Caudate nucleus (tissue), 63 donors: ENCODE measurements at places on chromosomes 3 and 15.

- no peak for DNase-seq
These were observed 109.2 kb downstream of the TMEM266 start for GRCh38 chr15:76169018-76169417.

- DNase-seq: no peak
These were observed 203.1 kb downstream of the CHL1 start for GRCh38 chr3:399647-400046.

GRCh38 chr3:192879346-192880031 lies 38.2 kb downstream of the MB21D2 start:
- no peak for DNase-seq

- no peak for DNase-seq
These were observed 594.4 kb upstream of the UBE2E2 start for GRCh38 chr3:22608721-22609120.

DNA sequence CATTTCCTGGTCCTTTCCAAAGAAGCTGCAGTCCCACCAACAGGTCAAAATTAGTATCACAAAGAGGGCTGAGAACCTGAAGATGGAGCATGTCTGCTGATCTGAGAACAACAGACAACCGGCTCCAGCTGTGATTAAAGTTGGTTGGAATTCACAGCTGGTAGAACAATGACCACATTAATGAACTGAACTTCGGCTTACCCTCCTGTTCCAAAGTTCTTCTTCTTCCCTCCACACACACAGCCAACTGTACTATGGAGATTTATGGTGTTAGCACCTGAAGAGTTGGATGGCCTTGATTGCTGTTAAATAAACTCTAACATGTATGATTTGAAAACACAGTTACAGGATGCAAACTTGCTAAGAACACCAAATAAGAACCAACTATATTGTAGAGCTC lies 27.4 kb upstream of the ROPN1 start:
- DNase-seq: no peak

GRCh38 chr3:156431334-156432124 lies 123.4 kb downstream of the SSR3 start:
- DNase-seq: no peak

DNA sequence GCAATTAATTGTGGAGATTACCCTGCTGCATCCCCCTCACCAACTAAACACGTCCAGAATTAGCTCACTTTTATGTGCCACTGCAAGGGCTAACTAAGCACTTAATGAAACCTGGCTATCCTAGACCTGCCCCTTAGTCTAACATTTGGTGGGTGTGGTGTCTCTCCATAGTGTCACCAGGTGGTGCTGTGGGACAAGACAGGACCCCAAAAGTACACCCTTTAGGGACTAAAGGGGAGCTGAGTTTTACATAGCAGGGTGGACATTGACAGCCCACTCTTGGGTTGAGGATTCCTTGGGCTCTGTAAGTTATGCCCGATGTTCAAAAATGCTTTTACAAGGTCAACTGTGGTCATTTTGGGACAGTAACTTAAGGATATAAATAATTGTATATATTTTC lies 5.7 kb downstream of the DUT start:
- no peak for DNase-seq

- DNase-seq: no peak
These were observed 45.6 kb downstream of the CHST2 start for GRCh38 chr3:143165211-143165610.

DNA sequence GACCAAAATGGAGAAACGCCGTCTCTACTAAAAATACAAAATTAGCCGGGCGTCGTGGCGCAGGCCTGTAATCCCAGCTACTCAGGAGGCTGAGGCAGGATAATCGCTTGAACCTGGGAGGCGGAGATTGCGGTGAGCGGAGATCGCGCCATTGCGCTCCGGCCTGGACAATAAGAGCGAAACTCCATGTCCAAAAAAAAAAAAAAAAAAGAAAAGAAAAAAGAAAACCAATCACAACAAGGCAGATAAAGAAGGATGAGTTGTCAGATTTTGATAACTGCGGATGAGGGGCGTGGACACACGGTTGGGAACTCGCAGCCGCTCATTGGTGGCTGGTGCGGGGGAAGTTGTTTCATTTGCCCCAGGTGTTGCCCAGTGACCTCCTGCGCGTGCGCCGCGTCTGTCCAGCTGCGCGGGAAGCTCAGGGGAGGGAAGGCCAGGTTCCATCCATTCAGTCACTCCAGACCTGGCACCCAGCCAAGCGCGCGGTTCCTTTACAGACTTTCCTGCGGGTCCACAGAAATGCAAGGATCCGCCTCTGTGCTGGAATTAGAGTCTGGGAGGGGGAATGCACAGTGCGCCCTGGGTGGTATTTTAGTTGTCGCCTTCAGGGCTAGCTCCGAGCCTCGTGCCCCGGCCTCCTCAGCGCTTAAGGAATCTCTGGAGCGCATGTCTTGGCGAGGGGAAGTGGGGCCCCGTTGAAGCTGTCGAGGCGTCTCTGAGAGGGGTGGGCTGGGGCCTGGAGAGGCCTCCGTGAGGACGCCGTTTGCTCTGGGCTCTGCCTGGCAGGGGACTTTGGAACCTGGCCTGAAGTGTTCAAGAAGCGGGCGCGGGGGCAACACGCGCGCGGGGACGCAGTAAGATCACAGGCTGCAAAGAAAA lies 708 bp upstream of the GCHFR start:
- no peak for DNase-seq

GRCh38 chr3:77887611-77888010 lies 847.7 kb downstream of the ROBO2 start:
- DNase-seq: no peak

DNA sequence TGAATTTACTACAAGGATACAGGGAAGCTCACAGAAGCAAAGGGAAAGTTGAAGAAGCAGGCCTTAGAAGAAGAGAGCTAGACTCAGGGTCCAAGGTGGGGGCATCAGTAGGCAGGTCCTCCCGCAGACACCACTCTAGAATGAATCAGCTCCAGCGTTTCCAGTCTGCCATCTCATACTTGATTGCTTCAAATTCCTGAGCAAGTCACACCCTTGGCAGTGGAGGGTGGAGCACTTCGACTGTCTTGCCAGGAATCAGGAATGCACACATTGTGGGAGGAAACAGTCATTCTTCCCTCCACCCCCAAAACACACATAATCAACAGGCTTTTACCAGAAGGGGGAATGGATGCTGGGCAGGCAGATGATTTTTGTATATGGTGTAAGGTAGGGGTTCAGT lies 78.5 kb downstream of the CHCHD6 start:
- no peak for DNase-seq

- DNase-seq: no peak
These were observed 76.4 kb upstream of the ETV5 start for GRCh38 chr3:186185194-186185787.

DNA sequence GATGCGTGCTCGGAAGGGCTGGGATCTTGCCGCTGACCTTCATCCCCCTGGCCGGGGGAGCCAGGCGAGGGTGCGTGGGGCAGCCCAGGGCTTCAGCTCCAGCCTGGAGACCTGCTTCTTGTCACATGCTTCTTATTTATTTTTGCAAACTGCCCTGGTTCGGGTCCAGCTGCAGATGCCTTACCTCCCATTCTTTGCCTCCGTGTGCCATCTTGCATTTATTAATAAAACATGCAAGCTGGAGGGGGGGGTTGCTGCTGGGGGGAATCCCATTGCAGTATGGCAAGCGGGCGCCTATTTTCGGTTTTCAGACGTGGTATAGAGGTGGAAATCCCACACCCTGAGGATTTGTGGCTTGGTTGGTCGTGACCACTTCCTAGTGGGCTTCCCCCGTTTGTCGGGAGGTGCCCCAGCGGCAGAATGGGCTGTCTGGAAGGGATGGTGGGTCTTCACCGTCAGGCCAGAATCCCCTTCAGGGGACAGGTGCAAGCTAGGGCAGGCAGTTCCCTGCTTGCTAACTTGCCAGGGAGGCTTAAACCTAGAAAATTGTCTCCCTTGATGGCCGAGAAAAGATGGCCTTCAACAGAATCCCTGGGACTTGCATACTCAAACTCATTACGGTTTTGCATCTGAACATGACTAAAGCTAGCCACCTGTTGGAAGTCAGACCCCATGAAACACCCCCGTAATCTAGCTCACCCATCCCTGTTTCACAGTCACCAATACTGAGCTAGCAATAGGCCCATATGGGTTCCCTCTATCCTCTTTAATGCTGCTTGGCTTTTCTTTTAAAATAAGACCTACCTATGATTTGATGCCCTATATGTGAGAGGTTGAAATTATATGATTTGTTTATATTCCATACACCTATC lies 569 bp downstream of the TMEM266 start:
- no peak for DNase-seq

- no peak for DNase-seq
These were observed at the start of gene MSL2 for GRCh38 chr3:136196064-136196400. Gene MSL2 (minus strand): TSS chr3:136196335. CDS start chr3:136195113, 1,222 bp downstream.

DNA sequence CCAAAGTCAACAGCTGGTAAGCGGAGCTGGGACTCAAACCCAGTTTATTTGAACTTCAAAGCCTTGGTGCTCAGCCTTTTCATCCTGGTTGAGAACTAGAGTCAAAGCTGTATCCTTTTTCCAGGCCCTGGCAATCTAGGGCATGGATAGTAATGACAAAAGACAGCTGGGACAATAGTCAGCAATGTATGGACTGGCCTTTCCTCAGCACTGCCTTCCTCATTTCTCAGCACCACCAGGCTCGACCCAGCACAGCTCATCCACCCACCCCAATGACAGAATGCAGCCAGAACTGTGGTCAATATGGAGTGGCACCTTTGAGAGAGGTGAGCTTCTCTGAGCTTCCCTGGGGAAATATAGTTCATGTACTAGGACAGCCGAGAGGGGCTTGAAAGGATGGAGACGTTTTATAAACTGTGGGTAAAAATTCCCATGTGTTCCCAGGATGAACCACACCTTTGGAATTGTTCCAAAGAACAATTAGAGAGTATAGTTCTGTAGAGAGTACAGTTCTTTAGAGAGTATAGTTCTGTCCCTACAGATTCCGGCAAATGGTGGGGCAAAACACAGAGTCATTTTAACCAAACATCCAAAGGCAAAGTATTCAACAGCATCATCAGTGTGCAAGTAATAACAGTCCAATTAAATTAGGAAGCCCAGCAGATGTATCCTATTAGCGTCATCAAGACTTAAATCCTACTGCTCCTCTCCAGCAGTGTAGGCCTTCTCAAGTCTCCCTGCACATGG lies 30.2 kb upstream of the IREB2 start:
- DNase-seq: no peak

GRCh38 chr15:50055332-50055731 lies 63.7 kb downstream of the ATP8B4 start:
- no peak for DNase-seq

- no peak for DNase-seq
These were observed 92.7 kb downstream of the UACA start for GRCh38 chr15:70670680-70671079.

DNA sequence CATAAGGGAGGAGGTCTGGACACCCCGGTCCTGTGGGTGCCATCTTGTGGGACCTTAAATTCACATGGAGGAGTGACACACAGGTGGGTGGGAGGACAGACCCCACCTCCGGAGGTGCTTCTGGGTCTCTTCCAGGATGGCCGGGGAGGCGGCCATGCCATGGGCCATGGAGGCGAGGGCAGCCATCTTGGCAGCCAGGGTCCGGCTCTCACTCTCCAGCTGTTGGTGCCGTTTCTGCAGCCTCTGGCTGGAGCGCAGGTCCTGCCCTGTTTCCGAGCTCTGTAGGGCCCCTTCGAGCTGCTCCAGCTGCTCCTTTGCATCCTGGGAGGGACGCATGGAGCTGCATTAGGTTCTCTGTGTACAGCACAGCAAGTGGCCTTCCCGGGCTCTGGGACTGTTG lies 19.1 kb downstream of the SPTBN5 start:
- DNase-seq: no peak

GRCh38 chr15:31427411-31427810 lies 100.8 kb downstream of the KLF13 start:
- DNase-seq: no peak

GRCh38 chr3:55690726-55691125 lies 203.6 kb upstream of the WNT5A start:
- DNase-seq: no peak

- DNase-seq: no peak
These were observed 62.0 kb downstream of the RPL22L1 start for GRCh38 chr3:170808041-170808440.

GRCh38 chr15:83734487-83734886 lies 80.6 kb downstream of the ADAMTSL3 start:
- no peak for DNase-seq

DNA sequence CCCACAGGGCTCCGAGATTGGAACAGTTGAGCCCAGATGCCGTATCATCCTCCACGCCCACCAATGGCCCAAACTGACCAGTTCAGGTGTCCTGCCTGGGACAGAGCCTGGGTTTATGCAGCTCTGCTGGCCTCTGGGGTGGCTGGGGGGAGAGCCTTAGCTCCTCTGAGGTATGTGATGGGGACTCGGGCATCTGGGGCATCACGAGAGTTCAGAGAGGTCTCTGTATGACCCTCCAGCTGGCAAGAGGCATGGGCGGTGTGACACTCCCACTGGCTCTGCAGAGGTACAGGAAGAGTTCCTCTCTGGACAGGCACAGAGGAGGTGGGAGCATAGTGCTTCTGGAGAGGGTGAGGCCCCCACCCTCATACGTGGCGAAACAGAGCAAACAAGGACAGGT lies 26.6 kb upstream of the DUSP7 start:
- DNase-seq: no peak

DNA sequence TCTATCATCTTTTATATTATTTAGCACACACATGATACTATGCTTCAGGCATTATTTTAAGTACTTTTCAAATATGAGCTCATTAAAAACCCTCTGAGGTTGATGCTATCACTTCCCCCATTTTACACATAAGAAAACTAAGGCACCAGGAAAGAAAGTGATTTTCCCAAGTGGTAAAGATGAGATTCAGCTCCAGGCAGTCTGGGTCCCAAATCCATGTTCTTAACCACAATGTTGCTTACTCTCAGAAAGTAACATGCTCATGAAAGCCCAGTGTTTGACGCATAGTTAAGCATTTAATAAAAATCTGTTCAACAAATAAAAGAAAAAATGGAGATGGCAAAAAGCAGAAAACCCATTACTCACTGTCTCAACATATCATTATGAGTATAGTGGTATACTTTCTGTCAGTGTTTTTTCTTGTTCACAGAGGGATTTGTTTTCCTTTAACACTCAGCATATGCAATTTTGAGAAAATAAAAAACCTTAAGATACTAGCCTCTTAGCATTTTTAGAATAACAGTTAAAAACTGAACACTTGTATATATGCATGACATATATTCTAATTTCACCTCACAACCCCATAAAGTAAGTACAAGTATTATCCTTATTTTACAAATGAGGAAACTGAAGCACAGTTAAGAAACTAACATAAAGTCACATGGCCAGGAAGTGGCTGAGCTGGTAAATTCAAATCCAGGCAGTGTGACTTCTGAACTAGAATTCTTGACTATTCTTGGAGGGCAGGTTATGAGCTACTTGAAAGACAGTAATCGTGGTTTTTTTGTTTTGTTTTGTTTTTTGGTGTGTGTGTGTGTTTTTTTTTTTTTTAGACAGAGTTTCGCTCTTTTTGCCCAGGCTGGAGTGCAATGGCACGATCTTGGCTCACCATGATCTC lies 10.4 kb downstream of the PEAK1 start:
- DNase-seq: no peak

DNA sequence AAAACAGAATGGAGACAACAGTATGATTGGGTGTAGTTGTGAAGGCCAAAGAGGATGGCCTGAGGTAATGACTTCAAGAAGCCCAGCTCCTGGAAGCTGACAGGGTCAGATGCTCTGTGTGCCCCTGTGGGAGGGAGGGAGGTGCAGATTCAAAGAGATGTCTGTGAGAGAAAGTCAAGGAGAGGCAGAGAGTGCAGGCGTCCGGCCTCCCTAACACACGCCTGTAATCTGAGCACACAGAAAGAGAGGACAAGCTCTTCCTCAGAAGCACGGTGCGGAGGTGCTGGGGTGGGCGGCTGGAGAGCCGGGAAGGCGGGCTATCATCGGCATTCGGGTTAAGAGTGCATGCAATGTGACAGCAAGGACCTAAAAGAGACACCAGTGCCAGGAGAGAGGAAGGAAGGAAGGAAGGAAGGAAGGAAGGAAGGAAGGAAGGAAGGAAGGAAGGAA lies 238.2 kb upstream of the HES1 start:
- no peak for DNase-seq
